Caudate nucleus (tissue), 63 donors: ENCODE measurements at places on chromosomes 6 and 20.

- DNase-seq, result no peak
Measured at GRCh38 chr6:140576004-140576555, 1201.6 kb upstream of the CITED2 start.

GRCh38 chr20:62984666-62985443 lies 21.9 kb downstream of the BHLHE23 start:
- no peak for DNase-seq

GRCh38 chr20:15140286-15140685 lies 802.9 kb upstream of the FLRT3 start:
- no peak for DNase-seq

DNA sequence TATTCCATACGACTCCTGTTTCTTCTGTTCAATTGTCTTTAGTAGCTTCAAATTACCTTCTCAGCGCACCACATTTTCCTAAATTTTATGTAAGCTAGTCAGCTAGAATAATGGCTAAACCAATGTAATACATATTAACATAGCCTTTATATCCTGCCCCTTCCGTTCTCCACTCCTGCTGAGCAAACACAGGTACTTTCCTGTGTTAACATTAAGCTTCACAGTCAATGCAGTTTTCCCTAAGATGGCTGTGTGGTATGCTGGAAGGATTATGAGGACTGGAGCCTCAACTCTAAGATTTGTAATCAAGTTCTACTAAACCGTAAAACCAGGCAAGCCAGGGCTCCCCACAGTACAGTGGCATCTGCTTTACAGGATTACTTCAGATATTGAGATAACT lies 29.4 kb downstream of the HTR1B start:
- DNase-seq, result no peak

DNA sequence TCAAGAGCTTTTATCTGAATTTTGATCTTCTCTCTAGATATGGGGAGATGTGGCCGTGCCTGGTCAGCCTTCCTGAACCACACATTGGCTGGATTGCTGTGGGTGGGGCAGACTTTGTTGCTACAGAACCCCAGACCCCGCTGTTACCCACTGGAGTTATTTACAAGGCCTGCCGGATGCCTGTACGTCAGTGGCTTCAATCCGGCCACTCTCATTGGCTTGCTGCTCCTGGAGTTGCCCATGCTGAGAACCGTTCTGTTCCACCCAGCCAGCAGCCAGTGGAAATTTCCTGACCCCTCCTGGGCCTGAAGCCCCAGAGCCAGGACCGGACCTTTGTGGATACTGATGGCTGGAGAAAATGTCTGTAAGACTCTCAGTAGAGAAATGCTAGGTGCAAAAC lies 101.9 kb downstream of the TFAP2C start:
- DNase-seq, result no peak

DNA sequence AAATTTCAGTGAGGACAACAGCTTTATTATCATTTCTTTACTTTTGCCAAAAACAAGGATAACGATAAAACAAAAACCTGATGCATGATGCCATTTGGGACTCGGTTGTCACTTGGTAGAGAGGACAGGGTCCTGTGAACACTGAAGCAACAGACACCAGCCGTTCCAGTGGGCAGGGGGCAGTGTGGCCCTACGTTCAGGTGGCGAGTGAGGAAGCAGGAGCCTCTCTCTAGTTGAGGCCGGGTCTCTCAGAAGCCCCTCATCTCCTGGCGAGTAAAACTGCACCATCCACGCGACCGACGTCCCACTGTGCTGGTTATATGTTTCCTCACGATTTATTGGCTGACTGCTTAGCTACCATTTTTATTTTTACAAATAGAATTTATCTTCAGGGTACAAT lies 231.6 kb downstream of the THBS2 start:
- DNase-seq, result no peak

DNA sequence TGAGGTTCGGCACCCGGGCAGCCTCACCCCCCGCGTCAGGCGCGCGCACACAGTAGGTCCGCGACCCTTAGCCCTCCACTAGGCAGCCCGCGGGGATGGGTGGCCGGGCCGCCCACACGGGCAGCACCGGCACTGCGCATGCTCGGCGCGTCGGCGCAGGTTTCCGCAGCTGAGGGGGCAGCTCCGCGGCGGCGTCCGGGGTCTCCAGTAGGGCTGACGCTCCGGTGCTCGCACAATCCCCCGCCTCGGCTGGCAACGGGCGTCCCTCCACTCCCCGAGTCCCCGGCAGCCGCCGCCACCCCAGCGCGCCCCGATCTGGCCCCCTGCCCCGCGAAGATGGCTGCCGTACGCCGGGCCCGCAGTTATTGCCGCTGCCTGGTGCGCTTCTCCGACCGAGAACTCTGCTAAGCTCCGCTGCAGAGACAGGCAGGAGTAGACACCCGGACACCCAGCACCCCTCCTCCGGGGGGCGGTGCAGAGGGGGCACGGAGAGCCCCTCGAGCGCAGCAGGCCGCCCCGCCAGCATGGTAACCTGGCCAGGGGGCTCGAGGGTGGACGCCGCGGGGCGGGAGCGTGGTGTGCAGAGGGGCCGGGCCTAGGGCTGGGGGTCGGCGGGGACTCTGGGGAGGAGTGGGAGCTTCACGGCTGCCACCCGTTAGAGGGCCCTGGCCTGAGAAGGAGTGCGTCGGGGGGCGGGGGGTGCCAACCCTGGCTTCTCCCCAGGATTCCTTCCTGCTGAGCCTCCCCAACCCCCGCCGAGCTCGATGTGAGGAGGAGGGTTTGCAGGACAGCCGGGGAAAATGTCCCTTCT lies at the start of gene FBXO9:
FBXO9 (plus strand) TSS at position 139 of the 811 bp plus-strand sequence; CDS start at position 525, 386 bp downstream.
- peak; percentile 76 for DNase-seq

- DNase-seq, result no peak
Measured at GRCh38 chr20:38715646-38716045, 8.6 kb upstream of the SLC32A1 start.

GRCh38 chr6:113540466-113540865 lies 316.7 kb upstream of the MARCKS start:
- no peak for DNase-seq

- no peak for DNase-seq
Measured at GRCh38 chr6:106751501-106752252, 122.3 kb downstream of the QRSL1 start.

- no peak for DNase-seq
Measured at GRCh38 chr20:35876033-35876320, 78.3 kb downstream of the SCAND1 start.

GRCh38 chr6:168060521-168060931 lies 18.5 kb downstream of the FRMD1 start:
- DNase-seq, result peak; percentile 7

DNA sequence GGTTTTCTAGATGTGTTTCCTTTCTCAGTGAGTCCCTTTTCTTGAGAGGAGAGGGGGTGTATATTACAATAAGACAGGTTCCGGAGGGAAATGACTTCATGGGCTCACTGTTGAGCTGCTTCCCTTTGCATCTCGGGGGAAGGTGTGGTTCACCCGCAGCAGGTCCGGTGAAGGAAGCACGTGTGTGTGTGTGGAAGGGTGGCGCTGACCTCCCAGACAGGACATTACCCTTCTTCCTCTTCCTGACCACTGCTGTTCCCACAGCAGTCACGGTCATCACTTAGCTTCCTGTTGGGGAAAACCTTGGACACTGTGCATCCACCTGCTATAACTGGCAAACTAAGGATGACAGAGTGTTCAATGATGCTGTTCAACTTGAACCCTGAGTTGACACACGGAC lies 83.6 kb downstream of the PLEKHG1 start:
- no peak for DNase-seq

GRCh38 chr6:69280858-69281257 lies 516.0 kb downstream of the LMBRD1 start:
- DNase-seq, result no peak

- no peak for DNase-seq
Measured at GRCh38 chr6:81878479-81878878, 126.0 kb upstream of the TENT5A start.

GRCh38 chr6:139308286-139308916 lies 16.6 kb upstream of the TXLNB start:
- DNase-seq, result no peak

GRCh38 chr20:41052742-41053419 lies 24.3 kb downstream of the TOP1 start:
- DNase-seq, result no peak
